Stimulated activated CD4-positive, alpha-beta T cell treated with anti-CD3 and anti-CD28 coated beads, Interleukin-4, amount 100 ng/mL, for 1 hour (primary cell): ENCODE measurements at places on chromosomes 12 and 14.
A peak's percentile ranks its signal among the peaks of the same experiment; 100 is the strongest.

- no peak for DNase-seq
Observed at GRCh38 chr14:33737446-33737845, 213.4 kb downstream of the EGLN3 start.

DNA sequence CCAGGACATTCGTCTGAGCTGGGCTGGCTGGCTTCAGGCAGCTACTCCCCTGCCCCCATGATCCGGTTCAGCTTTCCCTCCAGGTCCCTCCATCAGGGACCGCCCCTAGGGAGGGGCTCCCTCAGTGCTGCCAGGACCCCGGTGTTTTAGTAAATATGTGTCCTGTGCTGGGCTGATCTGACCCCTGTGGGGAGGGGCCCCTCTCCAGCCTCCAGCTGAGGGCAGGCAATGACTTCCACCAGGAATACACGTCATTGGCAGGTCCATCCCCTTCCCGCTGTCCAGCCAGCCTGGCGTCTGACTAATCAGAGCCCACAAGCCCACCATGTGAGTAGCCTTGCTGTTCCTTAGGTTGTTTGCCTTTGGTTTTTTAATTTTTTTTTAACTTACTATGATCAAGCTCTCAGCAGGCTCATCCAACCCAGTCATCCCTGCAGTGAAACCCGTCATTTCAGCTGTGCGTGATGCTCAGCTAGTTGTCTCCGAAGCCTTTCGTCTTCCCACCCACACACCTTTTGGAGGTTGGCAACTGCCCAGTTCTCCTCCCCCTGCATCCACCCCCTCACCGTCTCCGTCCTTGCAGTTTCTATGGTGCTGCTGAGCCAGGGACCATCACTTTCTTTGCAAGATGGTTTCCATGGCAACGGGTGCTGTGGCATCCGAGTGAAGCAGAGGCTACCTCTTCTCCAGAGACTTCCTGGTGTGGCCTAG, 16.0 kb upstream of the SERPINA4 start:
- DNase-seq: no peak

GRCh38 chr12:108515916-108516315, 839 bp downstream of the FICD start:
- no peak for DNase-seq

DNA sequence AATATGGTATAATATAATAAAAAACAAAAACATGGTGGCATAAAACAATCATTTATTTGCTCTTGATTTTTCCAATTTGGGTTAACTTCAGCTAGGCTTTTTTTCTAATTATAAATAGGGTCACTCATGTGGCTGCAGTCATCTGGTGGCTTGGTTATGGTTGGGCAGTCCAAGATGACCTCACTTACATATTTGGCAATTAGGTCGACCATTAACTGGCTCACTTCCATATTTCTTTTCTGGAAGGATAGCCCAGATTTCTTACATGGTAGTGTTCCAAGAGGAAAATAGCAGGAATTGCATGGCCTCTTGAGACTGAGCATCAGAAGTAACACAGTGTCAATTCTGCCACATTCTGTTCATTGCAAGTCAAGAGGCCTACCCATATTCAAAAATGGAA, 153.4 kb downstream of the FUT8 start:
- DNase-seq: no peak

- DNase-seq: no peak
Observed at GRCh38 chr12:28374556-28374955, 184.3 kb downstream of the CCDC91 start.

DNA sequence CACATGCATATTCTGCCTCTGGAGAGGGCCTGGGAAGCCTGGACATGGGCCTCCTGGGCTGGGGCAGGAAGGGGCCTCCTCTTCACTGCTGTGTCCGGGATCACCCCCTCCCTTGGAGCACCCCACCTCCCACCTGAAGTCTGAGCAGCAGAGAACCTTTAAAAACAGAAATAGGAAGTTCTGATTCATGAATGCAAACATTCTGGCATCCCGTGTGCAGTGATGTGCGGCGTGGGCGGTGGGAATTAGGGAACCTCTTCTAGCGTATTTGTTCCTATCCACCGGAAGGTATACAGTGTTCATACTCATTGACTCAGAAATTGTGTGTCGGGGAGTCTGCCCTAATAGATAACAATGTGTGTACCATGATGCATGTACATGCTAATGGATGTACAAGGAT, 46.2 kb downstream of the C14orf132 start:
- DNase-seq: no peak

DNA sequence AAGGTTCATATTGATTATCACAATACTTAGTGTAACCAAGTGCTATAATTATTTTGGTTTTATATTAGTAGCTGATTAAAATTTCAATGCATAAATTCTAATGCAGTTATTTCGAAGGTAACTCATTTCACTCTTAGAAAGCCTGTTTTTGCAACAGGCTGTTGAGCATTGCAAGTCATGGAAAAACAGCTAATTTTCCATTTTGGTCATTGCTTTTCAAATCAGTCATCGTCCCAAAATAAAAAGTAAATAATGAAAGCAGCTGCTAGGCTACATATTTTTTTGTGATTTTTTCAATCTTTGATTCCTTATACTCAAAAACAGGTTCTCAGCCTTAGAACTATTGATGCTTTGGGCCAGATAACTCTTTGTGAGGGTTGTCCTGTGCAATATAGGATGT, 22.9 kb downstream of the VEZT start:
- no peak for DNase-seq

DNA sequence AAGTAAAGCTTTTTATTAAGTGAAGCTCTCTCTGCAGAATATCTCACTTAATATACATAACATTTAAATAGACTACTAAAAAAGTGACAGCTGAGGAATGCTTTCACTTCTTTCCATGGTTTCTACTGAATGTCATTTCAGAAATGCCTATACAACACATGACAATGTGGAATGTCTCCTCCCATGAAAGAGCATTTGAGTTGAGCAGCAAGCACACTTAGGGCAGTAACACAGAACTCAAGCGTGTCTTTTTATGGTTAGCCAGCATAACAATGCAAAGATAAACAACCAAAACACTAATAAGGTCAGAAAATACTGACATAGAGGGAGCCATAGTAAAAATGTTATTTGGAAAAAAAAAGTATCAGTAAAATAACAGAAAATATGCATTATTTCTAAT, 9.4 kb downstream of the PPP1R12A start:
- no peak for DNase-seq

DNA sequence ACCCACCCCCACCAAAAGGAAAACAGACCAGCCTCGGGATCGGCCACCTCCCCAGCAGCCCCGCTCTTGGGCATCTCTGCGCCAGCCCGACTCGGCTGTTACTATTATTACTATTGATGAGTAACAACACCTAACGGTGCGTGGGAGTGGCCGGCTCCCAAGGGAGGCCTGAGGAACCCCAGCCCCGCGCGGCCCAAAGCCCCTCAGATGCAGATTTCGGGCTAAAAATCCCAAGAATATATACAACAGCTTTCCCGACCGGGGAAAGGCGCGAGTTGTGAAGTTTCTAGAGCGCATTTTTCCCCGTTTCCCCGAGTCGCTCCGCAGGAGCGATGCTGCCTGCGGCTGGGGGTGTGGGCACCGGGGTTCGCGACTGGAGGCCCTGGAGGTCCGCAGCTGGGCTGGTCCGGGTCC, 565 bp downstream of the NT5DC3 start:
- peak; percentile 43 for DNase-seq

DNA sequence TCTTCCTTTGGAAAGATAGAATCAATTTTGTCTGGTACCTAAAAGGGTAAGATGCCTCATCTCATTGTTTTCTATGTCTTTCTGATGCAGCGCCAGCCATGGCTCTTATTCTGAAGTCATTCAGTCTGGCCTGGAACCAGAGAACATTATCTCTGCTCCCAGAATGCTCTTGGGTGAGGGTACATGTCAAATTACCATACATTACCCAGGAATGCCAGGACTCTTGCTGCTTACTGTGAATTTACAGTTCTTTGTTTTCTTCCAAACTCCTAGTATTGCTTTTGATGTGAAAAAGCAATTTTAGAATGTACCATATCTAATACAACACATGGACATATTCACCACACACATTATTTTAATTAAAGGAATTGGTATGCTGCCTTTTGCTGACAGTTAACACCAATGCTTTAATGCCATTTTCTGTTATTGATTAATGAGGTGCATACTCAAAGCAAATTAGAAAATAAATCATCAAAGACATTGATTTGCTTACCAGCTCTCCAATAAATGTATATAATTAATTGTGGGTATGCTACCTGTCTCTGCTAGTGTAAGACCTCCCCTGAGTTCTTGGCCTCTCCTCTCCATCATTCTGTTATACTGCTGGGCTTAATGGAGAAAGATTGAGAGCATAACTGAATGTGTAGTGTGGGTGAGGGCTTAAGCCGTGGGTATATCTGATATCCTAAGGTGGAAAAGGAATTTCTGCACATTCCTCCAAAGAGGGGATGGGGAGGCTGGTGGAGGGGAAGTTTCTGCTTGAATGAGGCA, 337.7 kb downstream of the C12orf75 start:
- no peak for DNase-seq

GRCh38 chr14:99968941-99969340, 96.3 kb upstream of the EVL start:
- DNase-seq: no peak

DNA sequence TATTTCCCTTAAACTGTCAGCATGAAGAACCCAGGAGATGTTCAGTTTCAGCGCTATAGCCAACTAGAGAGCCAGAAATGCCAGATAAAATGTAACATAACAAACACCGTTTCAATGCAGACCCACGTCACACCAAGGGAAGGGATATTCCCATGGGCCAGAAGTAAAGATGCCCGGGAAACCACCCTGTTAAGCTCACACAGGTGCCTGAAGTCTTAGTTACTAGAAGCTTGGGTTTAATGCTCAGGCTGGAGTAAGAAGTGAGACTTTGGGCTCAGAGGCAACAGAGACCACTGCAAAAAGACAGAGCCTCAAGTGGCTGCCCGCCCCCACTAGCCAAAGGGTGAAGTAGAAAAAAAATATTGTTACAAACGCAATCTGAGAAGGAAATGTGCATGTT, 52.3 kb downstream of the SYNE3 start:
- DNase-seq: no peak

DNA sequence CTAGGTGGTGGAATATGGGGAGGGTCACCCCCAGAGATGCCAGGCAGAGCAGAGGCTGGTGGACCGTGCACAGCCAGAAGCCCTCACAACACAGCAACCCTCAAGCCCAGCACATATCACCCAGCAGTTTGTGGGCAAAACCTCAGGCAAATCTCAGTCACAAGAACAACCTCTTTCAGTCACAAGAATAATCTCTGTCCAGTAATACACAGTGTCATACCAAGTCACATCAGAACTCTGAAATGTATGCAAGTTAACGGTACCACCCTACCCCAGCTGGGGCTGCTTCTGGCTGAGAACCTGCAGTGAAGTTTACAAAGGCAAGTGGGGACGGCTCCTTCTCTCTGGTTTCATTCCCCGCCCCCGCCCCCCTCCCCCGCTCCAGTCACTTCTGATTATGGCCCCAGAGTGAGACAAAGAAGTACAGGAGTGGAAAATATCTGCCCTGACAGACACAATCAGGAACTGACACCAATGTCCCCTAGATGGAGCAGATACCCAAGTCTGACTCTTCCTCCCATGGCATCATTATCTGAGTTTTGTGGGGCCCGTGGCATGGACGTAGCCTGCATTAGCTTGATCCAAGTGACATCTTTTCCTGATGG, 480.9 kb upstream of the TMEM132C start:
- DNase-seq: no peak

DNA sequence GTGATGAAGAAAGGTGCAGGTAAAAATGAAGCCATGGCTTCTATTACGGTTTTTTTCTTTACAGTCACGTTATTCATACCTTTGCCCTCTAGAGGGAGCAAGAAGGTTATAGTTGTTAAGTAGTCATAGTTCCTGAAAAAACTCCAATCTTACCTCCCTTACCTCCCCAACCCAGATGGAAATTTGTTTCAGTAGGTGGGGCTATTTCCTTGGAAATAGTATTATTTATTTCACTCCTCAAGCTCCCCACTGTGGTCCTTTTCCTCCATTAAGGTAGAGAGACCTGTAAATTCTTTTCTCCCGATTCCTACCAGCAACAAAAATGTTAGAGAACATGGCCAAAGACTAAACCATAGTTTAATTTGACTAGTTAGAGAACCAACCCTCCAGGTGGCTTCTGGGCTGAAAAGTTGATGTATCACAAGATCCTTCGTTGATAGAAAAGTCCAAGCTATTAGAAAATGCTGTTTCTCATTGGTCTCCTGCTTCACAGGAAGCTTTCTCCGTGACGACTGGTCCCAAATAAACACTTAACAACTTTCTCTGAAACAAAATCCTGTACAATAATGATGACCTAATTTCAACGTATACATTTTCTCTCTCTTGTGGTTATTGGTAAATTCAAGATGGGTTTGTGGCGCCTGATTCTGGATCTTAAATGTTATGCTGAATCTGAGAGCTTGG, 43.5 kb downstream of the TMX1 start:
- DNase-seq: no peak

GRCh38 chr12:13769966-13770365, 211.4 kb downstream of the GRIN2B start:
- DNase-seq: no peak

DNA sequence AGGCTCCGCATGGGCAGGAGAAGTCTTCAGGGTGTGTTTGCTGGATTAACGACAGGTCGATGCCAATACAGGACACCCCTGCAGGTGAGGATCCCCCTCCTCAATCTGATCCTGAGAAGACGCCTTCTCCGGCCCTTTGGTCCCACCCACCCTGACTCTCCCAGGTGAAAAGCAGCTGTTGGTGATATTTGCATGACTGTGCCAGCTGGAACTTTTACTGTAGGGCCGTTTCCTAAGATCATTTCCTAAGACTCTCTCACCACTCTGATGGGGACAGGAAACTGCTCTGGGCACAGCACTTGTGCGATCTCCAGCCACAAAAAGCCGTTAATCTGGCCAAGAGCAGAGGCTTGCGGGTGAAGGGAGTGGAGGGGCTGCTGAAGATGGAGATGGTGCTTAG, 16.8 kb upstream of the EIF5 start:
- no peak for DNase-seq
